GDM1 (cell line): ENCODE measurements at places on chromosomes 13 and 19.

DNA sequence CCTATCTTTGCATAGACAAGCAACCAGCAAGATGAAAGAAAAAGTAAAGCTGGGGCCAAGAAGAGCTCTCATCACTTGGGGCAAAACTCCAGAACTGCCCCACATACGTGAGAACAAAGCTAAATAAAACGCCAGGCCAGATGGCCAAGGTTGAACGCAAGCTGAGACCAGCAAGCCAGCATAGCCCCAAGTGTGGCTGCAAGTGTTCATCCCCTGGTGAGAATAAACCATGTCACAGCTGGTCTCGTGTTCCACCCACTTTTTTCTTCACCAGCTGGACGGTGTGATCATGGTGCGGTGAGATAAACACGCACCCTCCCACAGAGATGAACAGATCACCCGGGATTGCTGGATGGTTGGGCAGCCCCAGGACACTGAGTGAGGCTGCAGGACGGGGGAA lies 109.6 kb upstream of the CACNA1A start:
- DNase-seq, result no peak

- no peak for DNase-seq
These were observed 7.0 kb downstream of the RPS9 start for GRCh38 chr19:54207676-54207982.

DNA sequence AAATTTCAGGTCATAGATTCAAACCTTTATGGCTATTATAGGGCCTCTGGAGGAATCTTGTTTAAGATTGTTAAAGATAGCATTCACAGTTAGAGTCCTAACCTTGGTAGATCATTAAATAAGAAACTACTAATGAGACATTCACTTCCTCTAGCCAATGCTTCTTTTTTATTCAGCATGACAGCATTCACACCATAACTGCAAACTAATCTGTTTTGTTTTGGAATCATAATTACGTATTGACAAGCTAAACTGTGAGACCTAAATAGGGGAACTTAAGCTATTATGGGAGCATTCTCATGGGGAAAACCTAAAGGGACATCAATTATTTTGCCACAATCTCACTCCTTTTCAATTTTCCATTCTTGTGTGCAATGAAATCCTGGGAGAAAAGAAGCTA lies 653.8 kb downstream of the PCDH9 start:
- no peak for DNase-seq

DNA sequence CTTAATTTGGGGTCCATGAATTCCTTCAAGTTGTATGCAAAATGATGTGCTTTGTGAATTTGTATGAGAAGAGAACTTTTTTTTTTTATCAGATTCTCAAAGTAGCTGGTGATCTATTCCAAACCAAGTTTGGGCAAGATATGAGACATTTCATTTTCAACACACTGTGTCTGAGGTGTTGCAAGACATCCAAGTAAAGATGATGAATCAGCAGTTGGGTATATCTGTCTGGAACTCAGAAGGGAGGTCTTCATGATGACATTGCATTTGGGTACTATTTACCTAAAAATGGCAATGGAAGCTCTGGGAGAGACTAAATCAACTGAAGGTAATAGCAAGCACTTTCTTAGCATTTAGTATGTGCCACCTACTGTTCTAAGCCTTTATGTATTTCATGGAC lies 2.8 kb downstream of the FAM124A start:
- no peak for DNase-seq

GRCh38 chr19:8221161-8221560 lies 12.0 kb downstream of the CERS4 start:
- no peak for DNase-seq

DNA sequence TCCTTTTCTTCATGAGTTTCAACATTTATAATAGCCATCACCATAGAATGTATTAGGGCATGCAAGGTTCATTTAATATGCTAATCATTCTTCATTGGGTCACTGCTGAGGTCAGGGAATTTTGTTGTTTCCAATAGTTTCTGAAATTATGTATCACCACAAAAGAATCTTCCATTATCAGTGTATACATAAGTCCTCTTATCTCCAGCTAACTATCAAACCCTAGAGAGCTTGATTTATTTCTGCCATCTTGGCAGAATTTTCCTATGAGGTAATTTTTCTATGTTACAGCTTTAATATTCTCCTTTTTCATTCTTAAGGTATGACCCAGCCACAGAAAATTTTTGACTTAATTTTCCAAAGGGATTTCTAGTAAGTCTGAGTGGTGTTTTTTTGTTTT lies 415.0 kb upstream of the SLITRK1 start:
- DNase-seq, result no peak

- peak; percentile 92 for DNase-seq
These were observed 20.7 kb upstream of the OLFM4 start for GRCh38 chr13:53007872-53008271.

- DNase-seq, result no peak
These were observed 941.3 kb upstream of the PCDH20 start for GRCh38 chr13:62356977-62357376.

- DNase-seq, result peak; percentile 55
These were observed 122.1 kb downstream of the COG6 start for GRCh38 chr13:39777527-39778061.

- peak; percentile 47 for DNase-seq
These were observed 780 bp upstream of the GTF2F2 start for GRCh38 chr13:45119469-45119990.

- no peak for DNase-seq
These were observed 431.7 kb downstream of the KLF12 start for GRCh38 chr13:73702419-73703071.

DNA sequence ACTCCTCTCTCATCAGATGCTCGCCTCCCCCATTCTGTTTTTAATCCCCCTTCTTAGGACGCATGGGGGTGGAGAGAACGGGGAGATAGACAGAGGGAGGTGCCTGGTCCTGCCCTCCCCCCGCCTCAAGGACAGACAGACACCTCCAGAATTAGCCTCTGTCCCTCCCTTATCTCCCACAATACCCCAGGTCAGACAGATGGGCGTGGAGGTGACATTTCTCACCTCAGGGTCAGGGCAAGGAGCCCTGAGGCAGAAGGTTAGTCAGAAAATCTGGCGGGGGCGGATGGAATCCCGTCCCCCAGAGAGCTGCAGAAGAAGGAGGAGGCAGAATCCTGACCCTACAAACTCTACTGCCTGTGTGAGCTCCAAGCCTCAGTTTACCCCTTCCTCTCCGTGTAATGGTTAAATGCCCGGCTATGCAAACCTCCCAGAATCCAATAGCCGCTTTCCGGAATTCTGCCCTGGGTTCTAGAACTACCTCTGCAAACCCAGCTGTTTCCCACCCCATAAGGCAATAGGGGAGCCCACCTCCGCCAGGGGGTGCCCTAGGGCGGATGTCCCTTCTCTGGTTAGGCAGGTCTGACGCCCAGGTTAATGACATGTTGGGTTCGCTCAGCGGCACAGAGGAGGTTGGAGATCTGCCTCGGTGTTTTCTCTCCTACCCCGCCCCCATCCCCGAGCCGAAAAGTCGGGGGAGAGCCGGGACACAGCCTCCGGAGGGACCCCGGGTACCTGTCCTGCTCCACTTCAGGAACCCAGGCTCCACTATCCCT lies 900 bp downstream of the PPP1R13L start:
- DNase-seq, result no peak

- DNase-seq, result no peak
These were observed 1.1 kb downstream of the MBD3 start for GRCh38 chr19:1591421-1592023.

GRCh38 chr13:102555914-102556553 lies 40.8 kb upstream of the TPP2 start:
- DNase-seq, result peak; percentile 20

DNA sequence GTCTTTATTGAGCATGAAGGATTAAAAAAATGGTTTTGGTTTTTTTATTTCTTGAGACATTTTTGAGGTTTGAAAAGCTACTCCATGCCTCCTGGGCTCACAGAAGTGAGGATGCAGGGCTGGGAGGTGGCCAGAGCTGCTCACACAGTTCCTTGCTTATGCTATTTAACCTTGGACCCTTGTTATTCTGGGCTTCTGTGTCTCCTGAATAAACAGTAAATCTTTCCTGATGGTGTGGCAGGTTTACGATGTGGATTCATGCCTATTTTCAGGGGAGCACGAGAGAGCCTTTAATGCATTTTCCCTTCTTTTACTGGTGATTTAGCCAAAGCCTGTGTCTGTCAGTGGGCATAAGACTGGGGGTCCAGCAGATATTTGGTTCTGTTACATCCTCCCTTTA lies 34.3 kb upstream of the PCDH8 start:
- DNase-seq, result no peak

DNA sequence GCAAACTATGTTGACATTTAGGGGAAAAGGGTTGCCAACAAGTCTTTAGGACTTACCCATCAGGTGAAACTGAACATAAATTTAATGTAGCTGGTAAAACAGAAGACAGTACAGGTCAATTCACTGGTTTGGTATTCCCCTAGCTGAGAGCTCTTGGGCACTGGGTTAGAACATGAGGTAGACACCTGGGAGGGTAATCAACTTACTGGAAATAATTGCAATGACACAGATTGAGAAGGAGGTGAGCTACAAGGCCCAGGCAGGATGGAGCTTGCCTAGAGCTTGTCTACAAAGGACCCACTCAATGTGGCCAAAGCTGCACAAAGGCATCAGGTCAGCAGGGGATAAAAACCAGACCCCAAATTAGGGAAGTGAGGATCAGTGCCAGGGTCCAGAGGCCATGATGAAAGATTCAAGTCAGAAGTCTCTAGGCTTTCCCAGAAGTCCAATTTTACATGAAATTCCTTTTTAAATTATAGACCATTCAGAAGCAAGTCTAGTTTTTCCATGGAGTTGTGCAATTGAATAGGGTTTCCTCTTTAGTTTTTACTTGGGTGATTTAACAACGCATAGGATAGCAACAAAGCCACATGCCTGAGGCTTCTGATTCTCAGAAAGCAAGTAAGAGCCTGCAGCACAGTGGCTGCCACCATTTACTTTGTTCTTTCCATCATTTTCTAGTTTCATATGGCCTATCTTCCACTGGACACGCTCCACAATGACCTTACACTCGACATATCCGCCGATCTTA lies 194.0 kb downstream of the NDFIP2 start:
- DNase-seq, result no peak

GRCh38 chr13:40590112-40590862 lies 76.2 kb downstream of the FOXO1 start:
- DNase-seq, result no peak

DNA sequence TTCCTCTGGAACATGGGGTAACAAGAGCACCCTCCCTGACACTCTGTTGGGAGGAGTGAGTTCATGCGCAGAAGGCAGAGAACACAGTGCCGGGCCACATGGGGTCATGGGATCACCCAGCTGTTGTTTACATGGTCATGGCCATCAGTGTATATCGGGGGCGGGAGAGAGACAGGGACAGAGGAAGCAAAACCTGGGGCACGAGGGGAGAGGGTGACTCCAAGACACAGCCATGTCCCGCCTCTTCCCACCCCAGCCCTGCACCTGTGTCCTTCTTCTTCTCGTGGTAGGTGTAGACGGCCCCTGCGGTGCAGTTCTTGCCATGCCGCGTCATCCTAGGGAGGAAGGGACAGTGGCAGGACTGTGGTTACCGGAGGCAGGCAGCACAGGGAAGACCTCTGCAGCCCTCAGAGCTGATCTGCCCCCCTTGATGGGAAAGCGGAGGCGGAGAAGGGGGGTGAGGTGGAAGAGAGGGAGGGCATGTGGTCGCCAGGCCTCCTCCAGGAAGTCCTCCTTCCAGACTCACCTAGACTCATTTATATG lies 19.9 kb downstream of the NOSIP start:
- no peak for DNase-seq

DNA sequence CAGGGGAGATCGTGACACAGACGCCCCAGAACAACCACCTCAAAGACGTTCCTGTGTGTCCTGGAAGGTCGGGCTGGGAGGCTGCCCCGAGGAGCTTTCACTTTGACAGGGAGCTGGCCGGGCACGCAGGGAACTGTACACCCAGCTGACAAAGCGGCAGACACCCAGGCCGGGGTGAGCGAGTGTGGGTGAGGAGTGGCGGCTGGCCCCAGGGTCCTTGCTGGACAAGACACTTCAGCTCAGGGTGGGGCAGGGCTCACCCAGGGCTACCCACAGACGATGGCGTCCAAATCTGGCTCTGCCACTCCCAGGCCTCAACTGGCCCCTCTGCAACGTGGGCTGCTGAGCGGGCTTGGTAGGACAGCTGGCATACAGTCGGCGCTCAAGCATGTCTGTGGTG lies 2.0 kb downstream of the FGF22 start:
- DNase-seq, result no peak

DNA sequence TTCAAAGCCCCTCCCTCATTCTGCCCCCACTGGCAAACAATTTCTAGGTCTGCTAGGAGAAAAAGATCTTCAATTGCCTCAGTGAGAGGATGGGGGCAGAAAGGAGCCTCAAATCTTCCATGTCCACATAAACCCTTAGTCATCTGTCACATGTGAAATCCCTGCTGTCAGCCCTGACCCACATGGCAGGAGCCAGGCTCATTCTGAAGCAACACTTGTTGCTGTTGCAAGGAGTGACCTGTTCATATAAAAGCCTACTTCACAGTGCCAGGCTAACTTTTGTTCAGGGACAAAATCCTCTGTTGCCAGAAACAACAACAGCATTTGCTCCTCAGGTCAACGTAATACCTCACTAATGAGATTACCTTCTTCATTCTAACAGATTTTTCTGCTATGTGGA lies 70.5 kb downstream of the IRS2 start:
- DNase-seq, result no peak

DNA sequence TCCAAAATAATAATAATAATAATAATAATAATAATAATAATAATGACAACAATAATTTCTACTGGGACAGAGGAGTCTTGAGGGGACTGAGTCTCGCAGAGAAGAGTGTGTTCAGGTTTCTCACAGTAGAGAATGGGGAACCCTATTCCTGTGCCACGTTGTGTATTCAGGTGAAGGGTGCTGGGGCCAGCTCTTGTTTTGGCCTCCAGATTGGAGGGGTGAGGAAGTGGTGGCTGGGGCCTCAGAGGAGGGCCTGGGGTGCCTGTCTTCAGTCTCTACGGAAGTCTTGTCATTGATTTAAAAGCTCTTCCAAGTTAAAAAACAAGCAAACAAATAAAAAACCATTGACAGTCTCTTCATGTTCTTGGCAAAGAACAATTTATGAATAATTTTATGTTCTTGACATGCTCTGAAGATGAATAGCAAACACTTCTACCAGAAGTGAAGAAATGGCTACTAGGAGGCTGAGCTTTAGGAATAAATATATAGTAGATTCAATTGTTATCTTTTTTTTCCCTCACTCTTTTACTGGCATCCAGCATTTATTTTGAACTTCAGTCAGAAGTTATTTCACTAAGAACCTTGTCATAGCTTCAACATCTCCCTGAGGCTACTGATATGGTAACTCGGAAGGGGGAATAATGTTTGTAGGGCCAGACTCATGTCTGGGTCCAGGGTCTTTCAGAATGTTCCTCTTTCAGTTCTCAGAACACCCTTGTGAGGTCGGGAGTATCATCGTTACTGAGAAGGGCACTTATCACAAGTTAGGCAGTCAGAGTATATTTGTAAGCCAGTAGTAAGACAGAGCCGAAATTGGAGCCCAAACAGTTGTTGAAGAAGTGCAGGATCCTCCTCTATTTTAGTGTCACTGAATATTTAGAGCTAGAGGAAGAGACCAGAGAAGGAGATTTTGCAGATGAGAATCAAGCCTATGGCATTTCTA lies 13.1 kb downstream of the LRCH1 start:
- no peak for DNase-seq
